ENCODE measurements at places on chromosomes 1 and 21. TPM values are rescaled to one million over a fixed set of nuclear protein-coding genes. Genes with fewer than 3 reads are reported as not detected.

DNA sequence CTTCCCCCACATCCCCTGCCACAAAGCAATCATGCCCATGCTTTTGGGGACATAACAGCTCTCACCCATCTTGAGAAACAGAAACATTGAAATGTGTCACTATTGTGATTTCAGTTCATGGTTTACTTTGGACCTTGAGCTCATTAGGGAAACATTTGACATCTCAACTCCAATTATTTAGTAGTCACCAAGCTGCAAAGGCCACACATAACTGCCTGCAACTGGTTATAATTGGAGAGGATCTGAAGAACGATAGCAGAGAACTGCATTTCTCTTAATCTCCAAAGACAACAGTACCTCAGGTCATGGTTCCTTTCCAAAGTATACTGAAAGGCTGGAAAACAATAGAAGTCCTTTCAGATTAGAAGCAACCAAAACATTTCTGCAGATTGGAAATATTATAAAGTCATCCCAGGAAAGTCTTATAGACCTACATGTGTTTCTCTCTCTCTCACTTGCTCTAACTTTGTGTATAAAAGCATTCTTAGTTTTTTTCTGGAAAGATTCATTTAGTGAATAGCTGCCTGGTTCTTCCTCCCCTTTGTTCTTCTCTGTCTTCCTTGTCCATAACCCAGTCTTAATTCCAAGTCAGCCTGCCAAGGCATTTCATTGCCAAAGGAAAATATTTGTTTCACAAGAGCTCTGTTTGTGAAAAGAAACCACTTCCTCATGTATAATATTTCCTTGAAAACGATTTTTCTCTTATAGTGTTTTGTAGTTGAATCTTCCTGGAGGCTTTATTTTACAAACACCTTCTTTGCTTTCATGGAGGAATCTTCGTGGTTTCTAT is 426.8 kb downstream of the ADGRL2 start:
- DNase-seq, result no peak

DNA sequence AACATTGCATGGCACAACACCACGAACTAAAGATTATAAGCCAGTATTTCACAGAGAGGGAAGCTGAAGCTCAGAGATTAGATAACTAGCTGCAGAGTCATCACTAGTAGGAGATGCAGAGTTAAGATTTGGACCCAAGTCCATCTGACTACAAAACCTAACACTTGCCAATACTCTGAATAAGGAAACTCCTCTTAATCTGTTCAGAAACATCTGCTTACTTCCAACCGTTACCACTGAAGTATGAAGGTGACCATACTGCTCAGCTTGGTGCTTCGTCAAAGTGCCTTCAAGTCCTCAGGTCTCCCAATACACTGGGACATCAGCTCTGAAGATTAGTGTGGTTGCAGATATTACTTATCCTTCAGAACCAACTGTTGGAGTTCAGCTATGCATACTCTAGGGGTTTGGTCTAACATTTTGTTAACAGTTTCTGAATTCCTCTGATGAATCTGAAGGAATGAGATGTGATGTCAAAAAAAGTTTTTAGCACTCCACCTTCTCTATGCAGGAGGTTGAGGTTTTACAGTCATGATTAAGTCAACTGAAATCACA is 179.6 kb downstream of the TPR start:
- DNase-seq, result no peak

- DNase-seq, result no peak
Observed at GRCh38 chr1:170692866-170693575, 29.1 kb downstream of the PRRX1 start.

GRCh38 chr1:101101360-101101759 is 75.8 kb upstream of the DPH5 start:
- no peak for DNase-seq

- no peak for DNase-seq
Observed at GRCh38 chr1:45787905-45788304, 15.5 kb upstream of the MAST2 start.

DNA sequence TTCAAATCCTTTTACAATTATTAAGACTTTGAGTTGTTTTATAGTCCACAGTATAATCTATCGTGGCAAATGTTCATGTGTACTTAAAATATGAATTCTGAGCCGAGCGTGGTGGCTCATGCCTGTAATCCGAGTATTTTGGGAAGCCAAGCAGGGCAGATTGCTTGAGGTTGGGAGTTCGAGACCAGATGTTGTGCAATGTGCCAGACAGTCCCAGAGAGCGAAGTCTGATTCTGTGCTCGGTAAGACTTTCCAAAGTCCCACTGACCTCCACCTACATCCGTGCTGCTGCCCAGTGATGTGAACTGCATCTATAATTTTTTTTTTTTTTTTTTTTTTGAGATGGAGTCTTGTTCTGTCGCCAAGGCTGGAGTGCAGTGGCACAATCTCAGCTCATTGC is 52.2 kb downstream of the VPS26C start:
- DNase-seq, result no peak

DNA sequence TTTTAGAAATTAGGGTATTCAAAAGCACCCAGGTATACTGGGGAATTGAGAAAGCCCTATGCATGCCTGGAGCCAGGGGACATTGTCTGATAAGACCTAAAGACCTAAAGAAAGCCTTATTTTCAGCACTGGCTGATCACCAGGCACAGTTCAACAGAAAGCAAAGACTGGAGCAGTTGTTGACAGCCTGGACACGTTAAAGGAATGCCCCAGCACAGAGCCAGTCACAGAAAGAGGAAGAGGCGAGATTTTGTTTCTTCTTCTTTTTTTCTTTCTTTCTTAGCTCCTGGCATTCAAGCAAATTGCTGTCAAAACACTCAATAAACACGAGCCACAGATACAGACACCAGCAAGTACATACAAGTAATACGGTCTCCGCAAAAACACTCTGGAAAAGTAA is 40.4 kb downstream of the RNF187 start:
- DNase-seq, result no peak

GRCh38 chr1:47576758-47577115 is 138.9 kb downstream of the FOXD2 start:
- DNase-seq, result no peak

- DNase-seq, result no peak
Observed at GRCh38 chr21:33854604-33855003, 61.0 kb downstream of the ATP5PO start.

DNA sequence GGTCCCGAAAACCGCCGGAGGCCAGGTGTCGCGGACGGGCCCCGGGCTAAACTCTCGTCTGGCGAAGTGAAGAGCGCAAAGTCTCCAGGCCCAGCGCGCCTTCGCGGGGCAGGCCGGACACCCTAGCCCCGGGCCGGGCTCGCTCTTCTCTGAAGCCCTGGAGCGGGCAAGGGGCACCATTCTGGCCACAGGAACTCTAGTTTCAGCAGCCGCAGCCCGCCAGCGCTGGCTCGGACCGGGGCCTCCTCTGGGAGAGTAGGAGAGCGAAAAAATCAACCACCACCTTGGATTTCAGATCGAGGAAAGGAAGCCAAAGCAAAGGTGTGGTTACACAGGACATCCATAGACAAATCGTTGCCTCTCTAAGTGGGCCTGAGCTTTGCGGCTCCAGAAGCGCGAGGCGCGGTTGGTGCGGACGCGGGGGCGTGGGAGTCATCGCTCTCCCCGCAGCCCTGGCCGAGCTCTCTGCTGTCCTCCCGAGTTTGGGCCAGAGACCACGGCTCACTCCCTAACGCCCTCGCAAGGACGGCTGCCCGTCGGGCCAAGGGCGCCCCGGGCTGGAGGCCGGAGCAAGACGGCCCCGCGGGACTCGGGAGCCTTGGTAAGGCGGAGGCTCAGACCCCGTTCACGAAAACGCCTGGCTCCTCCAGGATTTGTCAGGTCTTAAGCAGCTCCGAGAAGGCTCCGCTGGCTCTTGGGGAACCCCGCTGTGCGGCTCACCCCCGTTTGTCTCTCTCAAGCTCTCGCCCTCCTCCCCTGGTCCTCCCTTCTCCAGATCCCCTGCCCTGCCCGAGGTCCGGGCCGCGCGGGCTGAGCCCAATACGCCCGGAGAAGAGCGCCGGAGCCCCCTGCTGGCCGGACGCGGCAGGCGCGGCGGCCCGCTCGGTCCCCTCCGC is 132.9 kb upstream of the DPYD start:
- DNase-seq, result no peak

- no peak for DNase-seq
Observed at GRCh38 chr1:53592521-53592982, 133.4 kb downstream of the DMRTB1 start.

- DNase-seq, result no peak
Observed at GRCh38 chr1:168767894-168768584, 39.0 kb upstream of the DPT start.

- DNase-seq, result no peak
Observed at GRCh38 chr1:24909388-24909898, 20.6 kb downstream of the RUNX3 start.

KIF26B gene
- polyA plus RNA-seq, result 32.4 TPM

TNNT2 gene
- polyA plus RNA-seq, result 57.1 TPM

ADORA1 gene
- polyA plus RNA-seq, result 5.0 TPM

AMIGO1 gene
- polyA plus RNA-seq, result 8.0 TPM

ATAD3C gene
- polyA plus RNA-seq, result 2.1 TPM

All from left renal pelvis (tissue), 4 donors.